ENCODE measurements at places on chromosomes 4 and X.

GRCh38 chrX:100207331-100208024 lies 202.6 kb downstream of the PCDH19 start:
- DNase-seq = no peak

GRCh38 chrX:105462186-105462585 lies 241.7 kb upstream of the TEX13A start:
- no peak for DNase-seq

DNA sequence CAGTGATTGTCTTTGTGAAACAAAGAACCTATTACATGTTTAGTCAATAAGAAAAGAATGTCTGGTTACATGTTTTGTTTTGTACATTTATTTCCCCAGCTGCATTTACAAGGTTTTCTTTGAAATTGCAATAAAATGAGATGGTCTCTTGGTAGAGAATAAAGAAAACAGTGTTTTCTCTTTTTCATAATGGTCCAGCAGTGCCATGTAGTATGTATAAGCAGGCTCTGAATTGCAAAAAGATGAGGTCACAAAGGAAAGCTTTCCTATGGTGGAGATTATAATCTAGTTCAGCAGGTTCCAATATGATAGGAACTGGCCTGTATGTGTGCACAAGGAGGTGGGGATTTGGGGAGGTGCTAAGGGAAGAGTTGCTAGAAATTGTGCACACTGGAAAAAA lies 1417.3 kb downstream of the STIM2 start:
- DNase-seq = no peak

DNA sequence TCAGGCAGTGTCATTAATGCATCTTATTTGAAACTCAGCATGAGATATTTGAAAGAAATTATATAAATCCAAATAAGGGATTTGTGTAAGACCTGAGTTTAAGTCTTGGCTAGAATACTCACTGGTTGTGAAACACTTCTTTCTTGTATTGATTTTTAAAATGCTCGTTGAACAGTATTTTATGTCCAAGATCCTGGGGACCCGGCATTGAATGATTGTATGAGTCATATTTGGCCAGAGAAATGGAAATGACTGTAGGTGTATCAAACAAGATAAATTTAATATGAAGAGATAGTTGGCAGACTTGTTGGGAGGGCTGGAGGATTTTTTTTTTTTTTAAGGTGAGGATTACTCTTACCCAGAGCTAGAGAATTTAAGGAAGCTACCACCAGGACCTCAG lies 606.1 kb upstream of the CPEB2 start:
- DNase-seq = no peak

DNA sequence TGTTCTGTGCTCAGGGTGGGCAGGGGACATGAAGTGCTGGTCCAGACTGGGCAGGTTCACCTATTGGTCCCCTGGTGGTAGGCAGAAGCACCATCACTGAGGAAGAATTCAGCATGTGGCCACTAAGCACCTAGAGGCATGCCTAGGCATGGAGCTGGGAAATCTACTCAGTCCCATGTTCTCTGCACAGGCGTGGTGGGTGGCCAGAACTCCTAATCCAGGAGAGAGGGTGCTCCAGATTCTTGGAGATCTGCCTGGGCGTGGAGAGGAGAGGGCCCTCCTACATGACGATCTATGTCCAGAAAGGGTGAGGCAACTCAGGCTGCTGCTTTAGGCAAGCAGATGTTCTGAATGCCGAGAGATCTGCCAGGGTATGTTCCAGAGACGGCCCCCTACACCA lies 44.6 kb upstream of the MAGEC2 start:
- DNase-seq = no peak

GRCh38 chr4:5477613-5478012 lies 230.7 kb downstream of the EVC2 start:
- DNase-seq = no peak

DNA sequence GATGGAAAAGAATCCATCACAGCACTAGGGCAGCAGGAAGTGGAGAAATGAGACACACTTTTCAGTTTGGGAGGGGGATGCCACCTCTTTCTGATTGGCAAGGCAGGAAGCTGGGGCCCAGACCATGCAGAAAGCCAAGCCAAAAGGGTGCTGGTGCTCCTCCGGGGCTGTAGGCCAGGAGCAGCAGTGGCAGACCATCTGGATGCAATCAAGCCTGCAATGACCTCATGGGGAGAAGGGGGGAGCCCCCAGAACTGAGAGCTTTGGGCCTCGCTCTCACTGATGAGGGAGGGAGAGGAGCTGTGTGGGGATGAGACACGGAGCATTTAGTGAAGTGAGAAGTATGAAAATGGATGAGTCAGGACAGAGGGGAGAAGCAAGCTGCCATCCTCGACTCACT lies 141.3 kb upstream of the NALF2 start:
- peak; percentile 17 for DNase-seq

- peak; percentile 10 for DNase-seq
Observed at GRCh38 chr4:8176547-8177399, 18.2 kb upstream of the ABLIM2 start.

DNA sequence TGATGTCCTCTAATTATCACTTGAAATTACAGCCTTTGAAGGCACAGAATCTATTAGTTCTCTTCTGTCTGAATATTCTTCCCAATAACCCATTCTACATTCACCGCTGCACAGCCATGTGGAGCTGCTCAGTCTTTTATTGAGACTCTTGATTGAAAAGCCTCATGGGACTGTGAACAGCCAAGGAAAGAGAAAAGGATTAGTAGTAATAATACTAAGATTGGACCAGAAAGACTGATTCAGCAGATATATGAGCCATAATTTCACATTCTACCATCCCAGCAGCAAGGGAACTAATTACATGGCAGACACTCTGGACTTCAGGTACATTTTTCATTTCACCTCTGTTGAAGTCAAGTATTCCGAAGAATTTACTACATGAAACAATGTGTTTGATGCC lies 2471.7 kb downstream of the ARAP2 start:
- no peak for DNase-seq

DNA sequence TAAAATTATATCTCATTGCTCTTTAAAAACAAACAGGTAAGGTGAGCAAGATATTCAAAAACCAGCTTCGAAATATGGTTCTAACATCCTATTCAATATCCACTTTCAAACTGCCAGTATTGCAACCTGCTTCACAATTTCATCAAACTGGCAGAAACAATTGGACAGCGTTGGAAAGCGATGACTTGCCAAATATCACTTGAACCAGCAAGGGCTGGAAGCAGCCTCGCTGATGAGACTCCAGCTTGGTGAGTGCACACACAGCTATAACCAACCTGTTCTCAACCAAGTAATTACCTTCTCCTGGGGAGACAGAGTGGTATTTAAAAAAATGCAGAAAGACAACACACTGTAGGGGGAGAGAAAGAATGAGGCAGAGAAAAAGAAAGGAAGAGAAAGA lies 155.8 kb upstream of the RAI2 start:
- DNase-seq = no peak

- no peak for DNase-seq
Observed at GRCh38 chr4:45072981-45073380, 346.6 kb upstream of the GNPDA2 start.

GRCh38 chr4:82496349-82496748 lies 65.4 kb downstream of the TMEM150C start:
- DNase-seq = no peak

- no peak for DNase-seq
Observed at GRCh38 chrX:1420371-1420770, 28.5 kb upstream of the SLC25A6 start.

GRCh38 chr4:185738038-185738552 lies 73.9 kb downstream of the SORBS2 start:
- DNase-seq = no peak

GRCh38 chr4:127204322-127204721 lies 428.4 kb upstream of the INTU start:
- DNase-seq = no peak

GRCh38 chr4:55951191-55951922 lies 2.6 kb downstream of the CEP135 start:
- DNase-seq = no peak

- peak; percentile 88 for DNase-seq
Observed at GRCh38 chrX:153900831-153901752, 3.4 kb upstream of the AVPR2 start.

DNA sequence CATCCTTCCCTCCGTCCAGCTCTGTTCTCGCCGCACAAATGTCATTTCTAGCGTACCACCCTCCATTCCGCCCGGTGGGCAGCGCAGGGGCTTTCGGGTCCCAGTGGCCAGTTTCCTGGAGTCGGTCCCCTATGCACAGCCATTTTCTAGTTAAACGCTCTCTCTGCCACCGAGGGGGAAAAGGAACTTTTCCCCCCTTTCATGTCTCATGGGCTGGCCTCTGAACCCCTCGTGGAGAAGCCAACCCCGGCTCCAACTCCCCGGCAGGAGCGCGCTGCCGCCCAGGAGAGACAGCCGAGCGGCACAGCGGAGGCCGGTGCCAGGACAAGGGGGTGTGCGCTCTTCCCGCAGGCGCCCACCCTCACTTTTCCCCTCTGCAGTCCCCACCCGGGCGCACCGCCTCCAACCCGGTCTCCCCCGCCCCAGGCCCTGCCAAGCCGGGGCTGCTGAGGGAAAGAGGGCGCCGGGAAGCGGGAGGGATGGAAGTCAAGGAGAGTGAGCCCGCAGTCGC lies 662 bp downstream of the APBB2 start:
- DNase-seq = peak; percentile 11

- DNase-seq = no peak
Observed at GRCh38 chr4:106627051-106627450, 258.5 kb upstream of the GIMD1 start.

GRCh38 chr4:148448141-148448540 lies 5.9 kb upstream of the NR3C2 start:
- no peak for DNase-seq

DNA sequence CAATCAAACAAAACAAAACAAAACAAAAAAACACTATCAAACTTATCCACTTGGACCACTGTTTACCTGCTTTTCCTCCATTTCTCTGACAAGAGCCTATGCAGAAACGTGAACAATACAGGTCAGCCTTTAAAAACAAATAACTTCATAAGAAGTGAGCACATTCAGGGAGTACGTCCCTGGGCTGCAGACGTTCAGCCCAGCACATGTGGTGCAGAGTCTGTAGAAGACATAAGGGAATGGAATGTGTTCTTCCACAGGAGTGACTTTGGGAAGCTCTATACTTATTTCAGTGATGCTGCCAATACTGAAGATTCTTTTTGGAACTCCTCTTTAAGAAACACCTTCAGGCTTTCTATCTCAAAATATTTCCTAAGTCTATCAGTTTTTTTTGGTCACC lies 120.6 kb downstream of the SPRY1 start:
- no peak for DNase-seq

DNA sequence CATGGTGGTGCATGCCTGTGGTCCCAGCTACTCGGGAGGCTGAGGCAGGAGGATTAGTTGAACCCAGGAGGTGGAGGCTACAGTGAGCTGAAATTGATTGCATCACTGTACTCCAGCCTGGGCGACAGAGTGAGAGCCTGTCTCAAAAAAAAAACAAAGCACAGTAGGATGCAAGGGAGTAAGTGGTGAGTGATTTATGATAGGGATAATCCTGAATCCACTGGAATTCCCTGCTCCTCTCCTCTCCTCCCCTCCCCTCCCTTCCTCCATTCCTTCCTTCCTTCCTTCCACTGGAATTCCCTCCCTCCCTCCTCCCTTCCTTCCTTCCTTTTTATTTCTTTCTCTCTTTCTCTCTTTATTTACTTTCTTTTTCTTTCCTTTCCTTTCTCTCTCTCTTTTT lies 40.9 kb upstream of the NKRF start:
- DNase-seq = no peak

GRCh38 chrX:132504417-132504816 lies 15.6 kb upstream of the MBNL3 start:
- DNase-seq = no peak

- no peak for DNase-seq
Observed at GRCh38 chr4:159545556-159545955, 442.7 kb downstream of the RAPGEF2 start.

- DNase-seq = no peak
Observed at GRCh38 chr4:76447393-76447851, 12.4 kb downstream of the SHROOM3 start.

- DNase-seq = no peak
Observed at GRCh38 chrX:148517176-148517575, 16.8 kb downstream of the AFF2 start.

DNA sequence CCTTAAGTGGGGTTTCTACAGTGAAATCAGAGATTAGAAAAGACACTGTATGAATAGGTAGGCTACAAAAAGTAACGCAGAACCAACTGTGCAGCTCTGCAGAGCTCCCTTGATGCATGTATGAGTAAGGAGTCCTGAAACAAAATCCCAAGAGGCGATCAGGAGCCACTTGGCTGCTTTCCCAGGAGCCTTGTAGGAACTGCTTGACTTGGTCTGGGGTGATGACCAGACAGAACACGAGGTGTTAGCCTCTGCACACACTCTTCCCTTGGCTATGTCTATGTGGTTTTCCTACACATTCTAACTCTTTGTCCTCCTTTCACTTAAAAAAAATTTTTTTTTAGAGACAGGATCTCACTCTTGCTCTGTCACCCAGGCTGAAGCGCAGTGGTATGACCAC lies 22.8 kb upstream of the AP1S2 start:
- peak; percentile 0 for DNase-seq

DNA sequence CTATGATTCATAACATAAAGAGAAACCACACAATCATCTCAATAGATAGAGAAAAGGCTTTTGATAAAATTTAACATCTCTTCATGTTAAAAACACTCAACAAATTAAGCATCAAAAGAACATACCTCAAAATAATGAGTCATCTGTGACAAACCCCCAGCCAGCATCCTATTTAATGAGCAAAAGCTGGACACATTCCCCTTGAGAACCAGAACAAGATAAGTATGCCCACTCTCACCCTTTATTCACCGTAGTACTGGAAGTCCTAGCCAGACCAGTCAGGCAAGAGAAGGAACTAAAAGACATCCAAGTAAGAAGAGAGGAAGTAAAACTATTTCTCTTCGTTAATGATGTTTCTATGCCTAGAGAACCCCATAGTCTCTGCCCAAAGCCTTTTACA lies 507.2 kb downstream of the PABPC4L start:
- no peak for DNase-seq

DNA sequence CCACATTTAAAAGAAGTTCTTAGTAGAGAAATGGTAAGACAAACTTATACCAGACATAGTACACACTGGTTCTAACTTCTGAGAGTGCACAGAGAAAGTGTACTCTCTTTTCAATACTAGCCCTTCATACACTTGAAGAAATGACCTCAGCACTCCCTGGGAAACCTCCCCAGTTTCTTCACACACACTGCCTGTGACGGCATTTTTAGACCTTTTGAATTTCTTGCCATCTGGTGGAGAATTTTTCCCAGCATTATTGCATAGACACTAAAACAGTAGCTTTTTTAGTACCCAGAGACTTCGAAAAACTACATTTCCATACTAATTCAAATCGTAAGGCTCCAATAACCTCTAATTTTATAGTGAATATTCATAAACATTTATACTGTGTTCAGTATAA lies 341.6 kb upstream of the MAOA start:
- DNase-seq = no peak

DNA sequence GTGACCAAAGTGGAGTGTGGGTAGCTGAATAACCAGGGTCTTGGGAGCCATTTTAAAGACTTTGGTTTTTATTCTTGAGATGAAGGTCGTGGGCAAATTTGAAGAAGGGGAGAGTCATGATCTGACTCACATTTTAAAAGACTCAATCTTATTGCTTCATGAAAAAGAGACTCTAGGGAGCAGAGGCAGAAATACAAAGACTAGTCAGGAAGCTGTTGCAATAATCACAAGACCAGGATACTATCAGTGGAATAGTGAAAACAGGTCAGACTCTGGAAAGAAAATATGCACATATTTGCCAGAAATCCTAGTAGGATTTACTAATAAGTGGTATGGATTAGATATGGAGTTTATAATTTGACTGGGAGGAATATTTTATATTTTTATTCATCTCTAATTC lies 448.4 kb downstream of the RAPGEF2 start:
- DNase-seq = no peak

- DNase-seq = no peak
Observed at GRCh38 chr4:48504352-48504751, 14.3 kb downstream of the ZAR1 start.

All from NCI-H2171 treated with DMSO at 0.1 percent for 48 hours (cell line).